ENCODE measurements at places on chromosomes 7 and 10. TPM values are rescaled to one million over a fixed set of nuclear protein-coding genes. Genes with fewer than 3 reads are reported as not detected.

- no peaks in the 10 kb centered on the region for H3K27me3 ChIP-seq
- H3K36me3 ChIP-seq = peaks cover 17% of the 10 kb centered on the region
- H3K4me1 ChIP-seq = peaks cover 33% of the 10 kb centered on the region
Measured at GRCh38 chr10:125008689-125009638, 67.0 kb downstream of the ZRANB1 start.

DNA sequence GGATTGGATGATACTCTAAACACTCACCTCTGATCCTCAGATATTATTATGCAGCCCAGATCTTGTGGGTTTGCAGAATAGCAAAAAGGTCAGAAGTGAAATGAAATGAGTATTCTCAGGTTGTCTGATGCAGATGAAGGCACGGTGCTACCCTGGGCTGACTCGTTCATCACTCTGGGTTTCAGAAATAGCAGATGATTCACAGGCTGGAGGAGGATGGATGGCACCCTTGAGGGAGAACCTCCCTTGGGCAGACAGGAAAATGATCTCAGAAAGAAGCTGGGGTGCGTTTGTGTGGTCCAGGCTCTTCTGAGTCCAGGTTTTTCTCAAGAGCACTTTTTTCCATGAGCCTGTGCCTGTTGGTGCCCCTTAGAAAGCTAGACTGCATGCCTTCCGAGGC, 515.8 kb upstream of the MKI67 start:
- H3K27me3 ChIP-seq = peaks cover 2% of the 10 kb centered on the region
- no peak for DNase-seq
- H3K36me3 ChIP-seq = no peaks in the 10 kb centered on the region

GRCh38 chr10:10872035-10872673, 145.5 kb upstream of the CELF2 start:
- peaks cover 15% of the 10 kb centered on the region for H3K4me1 ChIP-seq
- no peak overlapping the region for H3K27ac ChIP-seq
- no peak overlapping the region for H3K4me3 ChIP-seq
- no peaks in the 10 kb centered on the region for H3K36me3 ChIP-seq
- peaks cover 42% of the 10 kb centered on the region for H3K27me3 ChIP-seq

Gene FAM237B
- not detected for total RNA-seq

Gene SRGN
- total RNA-seq = not detected

DNA sequence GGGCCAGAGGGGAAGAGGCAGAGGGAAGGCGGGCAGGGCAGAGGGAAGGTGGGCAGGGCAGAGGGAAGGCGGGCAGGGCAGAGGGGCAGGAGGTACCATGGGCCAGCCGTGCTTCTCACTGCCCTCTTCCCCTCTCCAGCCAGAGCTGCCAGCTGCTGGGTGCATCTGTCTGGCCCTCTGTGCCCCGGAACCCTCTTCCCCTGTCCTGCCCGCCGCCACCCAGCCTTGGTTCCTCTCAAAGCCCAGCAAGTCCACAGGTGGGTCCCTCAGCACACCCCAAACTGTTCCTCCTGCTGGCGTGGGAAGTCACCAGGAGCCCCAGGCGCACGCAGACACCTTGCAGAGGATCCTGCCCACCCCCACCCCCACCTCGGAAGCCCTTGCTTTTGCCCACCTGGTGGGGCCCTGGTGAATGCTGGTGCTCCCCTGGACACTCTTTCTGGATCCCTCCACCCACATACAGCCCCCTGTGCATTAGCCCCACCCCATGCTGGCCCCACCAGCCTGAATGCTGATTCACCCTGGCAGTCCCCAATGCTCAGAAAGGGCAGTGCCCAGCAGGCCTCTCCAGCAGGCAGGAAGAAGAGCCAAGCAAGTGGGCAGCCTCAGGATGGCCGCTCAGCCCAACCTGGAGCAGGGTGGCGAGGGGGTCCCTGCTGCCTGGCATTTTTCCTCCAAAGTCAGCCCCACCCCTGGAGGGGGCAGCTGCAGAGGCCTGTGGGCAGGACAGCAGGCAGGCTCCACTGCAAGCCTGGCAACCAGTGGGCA, 1.9 kb upstream of the PWWP2B start:
- peaks cover 6% of the 10 kb centered on the region for H3K4me1 ChIP-seq
- no peak overlapping the region for H3K4me3 ChIP-seq
- no peak for DNase-seq
- no peaks in the 10 kb centered on the region for H3K36me3 ChIP-seq

DNA sequence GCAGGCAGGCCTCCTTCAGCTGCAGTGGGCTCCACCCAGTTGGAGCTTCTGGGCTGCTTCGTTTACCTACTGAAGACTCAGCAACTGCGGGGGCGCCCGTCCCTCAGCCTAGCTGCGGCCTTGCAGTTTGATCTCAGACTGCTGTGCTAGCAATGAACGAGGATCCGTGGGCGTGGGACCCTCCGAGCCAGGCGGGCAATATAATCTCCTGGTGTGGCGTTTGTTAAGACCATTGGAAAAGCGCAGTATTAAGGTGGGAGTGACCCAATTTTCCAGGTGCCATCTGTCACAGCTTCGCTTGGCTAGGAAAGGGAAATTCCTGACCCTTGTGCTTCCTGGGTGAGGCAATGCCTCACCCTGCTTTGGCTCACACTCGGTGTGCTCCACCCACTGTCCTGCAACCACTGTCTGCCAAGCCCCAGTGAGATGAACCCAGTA, 159.2 kb upstream of the FOXP2 start:
- no peak overlapping the region for H3K4me3 ChIP-seq
- no peaks in the 10 kb centered on the region for H3K4me1 ChIP-seq
- H3K36me3 ChIP-seq = peaks cover under 1% of the 10 kb centered on the region
- DNase-seq = no peak
- H3K27me3 ChIP-seq = no peaks in the 10 kb centered on the region
- no peak overlapping the region for H3K27ac ChIP-seq

GRCh38 chr10:103651783-103652476, 158.4 kb downstream of the NEURL1 start:
- no peak for DNase-seq
- H3K27ac ChIP-seq = no peak overlapping the region
- H3K27me3 ChIP-seq = no peaks in the 10 kb centered on the region
- peaks cover 5% of the 10 kb centered on the region for H3K4me1 ChIP-seq
- H3K4me3 ChIP-seq = no peak overlapping the region

GRCh38 chr7:120273476-120273975, 551 bp downstream of the KCND2 start:
- peaks cover 10% of the 10 kb centered on the region for H3K36me3 ChIP-seq
- peak; percentile 29 for DNase-seq
- peak overlapping the region; percentile 93 for H3K4me3 ChIP-seq
- peak overlapping the region; percentile 97 for H3K27ac ChIP-seq
- H3K27me3 ChIP-seq = peaks cover 20% of the 10 kb centered on the region
- H3K4me1 ChIP-seq = peaks cover 15% of the 10 kb centered on the region

- no peak overlapping the region for H3K4me3 ChIP-seq
- H3K36me3 ChIP-seq = no peaks in the 10 kb centered on the region
- DNase-seq = no peak
- peaks cover 14% of the 10 kb centered on the region for H3K27me3 ChIP-seq
- peaks cover 6% of the 10 kb centered on the region for H3K4me1 ChIP-seq
- H3K27ac ChIP-seq = no peak overlapping the region
Measured at GRCh38 chr10:69434926-69435325, 16.3 kb upstream of the TSPAN15 start.
